ENCODE measurements at places on chromosomes 12 and 14.

- no peak for DNase-seq
Observed at GRCh38 chr12:13211191-13211858, 14.8 kb downstream of the EMP1 start.

- DNase-seq = no peak
Observed at GRCh38 chr14:99241325-99242010, 30.5 kb downstream of the BCL11B start.

- DNase-seq = no peak
Observed at GRCh38 chr14:99860219-99860618, 67.0 kb downstream of the EML1 start.

GRCh38 chr12:81174664-81175063, 96.8 kb downstream of the ACSS3 start:
- DNase-seq = no peak

DNA sequence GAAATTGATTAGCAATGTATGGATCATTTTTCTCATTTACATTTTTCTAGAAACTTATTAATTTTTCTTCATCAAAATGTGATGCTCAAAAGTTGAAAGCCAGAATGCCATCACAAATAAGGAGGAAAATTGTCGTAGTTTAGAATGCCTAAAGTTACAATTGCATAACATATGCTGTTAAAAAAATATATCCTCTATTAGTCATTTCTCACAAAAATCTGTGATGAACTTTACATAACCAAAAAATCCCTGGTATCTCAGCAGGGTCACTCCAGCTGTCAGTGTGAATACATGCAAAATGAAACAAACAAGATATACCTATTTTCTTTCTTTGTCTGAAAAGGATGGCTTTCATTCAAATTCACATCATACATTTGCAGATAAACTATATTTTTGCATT, 358.9 kb downstream of the PAWR start:
- no peak for DNase-seq
